MG63 (cell line): ENCODE measurements at places on chromosomes 6 and 20. TPM values are rescaled to one million over a fixed set of nuclear protein-coding genes. Genes with fewer than 3 reads are reported as not detected.
A peak's percentile ranks its signal among the peaks of the same experiment; 100 is the strongest.

Gene GRIK2
- total RNA-seq, result 0.89 TPM in 1 of 2 replicates, not detected in the other

Gene ZKSCAN8
- 3.2 and 6.0 TPM in 2 replicates for total RNA-seq

DNA sequence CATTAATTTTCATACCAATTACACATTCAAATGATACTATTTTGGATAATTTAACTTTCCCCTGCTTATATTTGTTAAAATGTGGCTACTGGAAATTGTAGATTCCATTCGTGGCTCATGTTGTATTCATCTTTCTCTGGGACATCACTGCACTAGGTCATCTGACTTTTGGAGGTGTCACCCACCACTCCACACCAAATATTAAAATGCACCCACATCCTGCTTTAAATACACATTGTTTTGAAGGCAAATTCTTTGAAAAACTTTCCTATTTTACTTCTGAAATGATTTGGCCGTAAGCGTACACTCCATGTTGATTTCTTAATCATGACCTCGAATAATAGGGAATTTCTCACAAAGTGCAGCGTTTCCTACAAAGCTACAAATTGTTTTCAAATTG is 8.7 kb upstream of the RBM38 start:
- no peak for DNase-seq

GRCh38 chr6:153698001-153698400 is 341.0 kb upstream of the OPRM1 start:
- no peak for DNase-seq

Gene GRM1
- 0.05 and 0.20 TPM in 2 replicates for total RNA-seq

Gene F13A1
- not detected in 2 replicates for total RNA-seq

GRCh38 chr20:10171864-10172751 is 46.5 kb upstream of the SNAP25 start:
- DNase-seq, result peak; percentile 50

Gene MRAP2
- 3.1 and 3.5 TPM in 2 replicates for total RNA-seq

DNA sequence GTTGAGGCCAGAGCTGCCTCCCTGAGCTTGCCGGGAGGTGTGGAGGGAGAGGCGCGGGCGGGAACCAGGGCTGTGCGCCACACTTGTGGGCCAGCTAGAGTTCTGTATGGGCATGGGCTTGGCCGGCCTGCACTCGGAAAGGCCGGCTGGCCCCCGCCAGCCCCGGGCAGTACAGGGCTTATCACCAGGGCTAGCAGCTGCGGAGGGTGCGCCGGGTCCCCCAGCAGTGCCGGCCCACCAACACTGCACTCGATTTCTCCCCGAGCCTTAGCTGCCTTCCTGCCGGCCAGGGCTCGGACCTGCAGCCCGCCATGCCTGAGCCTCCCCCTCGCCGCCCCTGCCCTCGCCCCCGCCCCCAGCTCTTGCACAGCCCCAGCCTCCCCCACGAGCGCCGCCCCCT is 472.7 kb downstream of the TFAP2A start:
- no peak for DNase-seq

Gene NKX2-2
- total RNA-seq, result 3.1 and 8.1 TPM in 2 replicates

DNA sequence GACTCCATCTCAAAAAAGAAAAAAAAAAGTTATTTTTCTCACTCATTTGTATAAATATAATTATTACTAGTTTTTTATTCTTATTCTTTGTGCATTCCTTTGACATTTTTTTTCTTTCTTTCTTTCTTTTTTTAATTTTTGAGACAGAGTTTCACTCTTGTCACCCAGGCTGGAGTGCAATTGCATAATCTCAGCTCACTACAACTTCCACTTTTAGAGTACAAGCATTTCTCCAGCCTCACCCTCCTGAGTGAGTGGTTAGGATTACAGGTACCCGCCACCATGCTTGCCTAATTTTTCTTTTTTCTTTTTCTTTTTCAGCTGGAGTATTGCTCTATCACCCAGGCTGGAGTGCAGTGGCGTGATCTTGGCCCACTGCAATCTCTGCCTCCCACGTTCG is 51.4 kb upstream of the JARID2 start:
- no peak for DNase-seq

- no peak for DNase-seq
Measured at GRCh38 chr6:136510299-136510698, 39.9 kb downstream of the MAP7 start.

Gene GJA1
- 12.2 and 20.6 TPM in 2 replicates for total RNA-seq

Gene SMLR1
- not detected in 2 replicates for total RNA-seq

Gene CASS4
- total RNA-seq, result 0.07 and 0.25 TPM in 2 replicates

Gene ZFP57
- total RNA-seq, result not detected in 2 replicates

GRCh38 chr6:121867095-121867494 is 431.6 kb downstream of the GJA1 start:
- DNase-seq, result peak; percentile 9

Gene ZNF831
- not detected in 2 replicates for total RNA-seq
